Right ventricle myocardium inferior (tissue), 1 donor: ENCODE measurements at places on chromosomes 6 and 20. TPM values are rescaled to one million over a fixed set of nuclear protein-coding genes. Genes with fewer than 3 reads are reported as not detected.

ADGRF1 gene
- not detected for total RNA-seq

DCDC2 gene
- not detected for total RNA-seq

SLC22A7 gene
- total RNA-seq, result not detected

GRCh38 chr6:15953152-15953880, 175.6 kb upstream of the MYLIP start:
- DNase-seq, result peak; percentile 49

DNA sequence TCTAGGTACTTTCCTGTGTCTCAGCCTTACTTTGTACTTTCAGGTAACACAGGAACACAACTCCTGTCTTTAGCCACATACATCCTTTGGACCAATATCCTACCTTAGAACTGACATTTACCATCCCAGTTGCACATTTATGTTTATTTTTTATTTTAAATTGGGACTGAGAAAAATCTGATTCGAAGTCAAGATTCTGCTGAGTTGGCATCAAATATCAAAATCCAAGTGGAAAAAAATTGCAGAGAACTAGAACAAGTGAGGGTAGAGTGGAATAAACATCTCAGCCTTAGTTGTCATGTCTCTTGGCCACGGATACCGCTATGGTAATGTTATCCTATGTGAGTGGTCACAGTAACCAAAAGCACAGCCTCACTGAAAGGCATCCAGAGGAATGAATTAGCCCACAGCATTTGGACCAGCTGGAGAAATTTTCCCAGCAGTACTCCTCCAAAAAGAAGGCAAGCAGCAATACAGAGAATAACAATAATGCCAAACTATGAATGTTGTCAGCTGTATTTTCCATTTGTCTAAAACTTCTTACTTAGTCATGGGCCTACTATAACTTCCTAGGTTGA, 17.6 kb upstream of the EYA4 start:
- no peak for DNase-seq

JPH2 gene
- total RNA-seq, result 197 TPM

HUS1B gene
- total RNA-seq, result not detected
